ENCODE measurements at places on chromosomes 5 and 9.

DNA sequence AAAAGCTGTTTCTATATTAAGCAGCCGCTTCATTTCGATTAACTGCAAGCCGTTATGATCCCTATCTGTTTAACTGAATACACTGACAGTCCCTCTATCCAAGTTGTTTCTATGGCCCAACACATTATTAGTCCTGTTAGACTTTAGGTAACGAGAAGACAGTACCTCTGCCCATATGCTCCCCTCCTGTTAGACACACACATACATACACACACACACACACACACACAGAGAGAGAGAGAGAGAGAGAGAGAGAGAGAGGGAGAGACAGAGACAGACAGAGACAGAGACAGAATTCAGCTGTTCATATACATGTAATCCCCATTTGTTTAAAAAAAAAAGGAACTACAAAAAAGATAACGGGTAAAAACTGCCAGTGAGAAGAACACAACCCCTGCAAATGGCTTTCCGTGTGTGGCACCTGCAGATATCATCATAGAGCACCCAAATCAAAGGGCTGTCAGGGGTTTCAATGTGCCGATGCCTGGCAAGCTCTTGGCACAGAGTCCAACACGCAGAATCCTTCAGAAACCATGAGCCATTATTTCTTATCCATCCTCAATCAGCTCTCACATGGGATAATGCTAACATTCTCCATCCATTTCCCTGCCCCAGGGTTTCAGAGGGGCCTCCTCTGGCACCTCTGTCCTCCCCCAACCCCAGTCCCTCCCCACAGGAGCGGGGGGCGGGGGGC lies 144.0 kb downstream of the MYO10 start:
- no peak for DNase-seq

GRCh38 chr9:134475011-134475790 lies 148.9 kb downstream of the RXRA start:
- DNase-seq = no peak

- no peak for DNase-seq
Observed at GRCh38 chr5:151611127-151611775, 20.1 kb upstream of the FAT2 start.

GRCh38 chr9:33719581-33720374 lies 75.6 kb upstream of the PRSS3 start:
- DNase-seq = no peak

GRCh38 chr5:143130613-143131305 lies 272.7 kb downstream of the NR3C1 start:
- DNase-seq = no peak

GRCh38 chr9:103193992-103194391 lies 198.9 kb downstream of the CYLC2 start:
- DNase-seq = no peak

- DNase-seq = no peak
Observed at GRCh38 chr5:57662991-57663390, 180.4 kb upstream of the ACTBL2 start.

- DNase-seq = no peak
Observed at GRCh38 chr5:39515881-39516280, 91.1 kb upstream of the DAB2 start.

- DNase-seq = no peak
Observed at GRCh38 chr5:178416206-178416882, 173.8 kb downstream of the COL23A1 start.

GRCh38 chr9:98570663-98571440 lies 137.9 kb downstream of the GABBR2 start:
- DNase-seq = no peak

- DNase-seq = no peak
Observed at GRCh38 chr5:170411100-170411499, 21.9 kb upstream of the KCNMB1 start.

- DNase-seq = no peak
Observed at GRCh38 chr9:89368550-89368949, 50.2 kb downstream of the SECISBP2 start.

- DNase-seq = no peak
Observed at GRCh38 chr9:117134826-117135500, 279.9 kb downstream of the ASTN2 start.

GRCh38 chr9:37987467-37987981 lies 81.5 kb downstream of the SHB start:
- DNase-seq = no peak

DNA sequence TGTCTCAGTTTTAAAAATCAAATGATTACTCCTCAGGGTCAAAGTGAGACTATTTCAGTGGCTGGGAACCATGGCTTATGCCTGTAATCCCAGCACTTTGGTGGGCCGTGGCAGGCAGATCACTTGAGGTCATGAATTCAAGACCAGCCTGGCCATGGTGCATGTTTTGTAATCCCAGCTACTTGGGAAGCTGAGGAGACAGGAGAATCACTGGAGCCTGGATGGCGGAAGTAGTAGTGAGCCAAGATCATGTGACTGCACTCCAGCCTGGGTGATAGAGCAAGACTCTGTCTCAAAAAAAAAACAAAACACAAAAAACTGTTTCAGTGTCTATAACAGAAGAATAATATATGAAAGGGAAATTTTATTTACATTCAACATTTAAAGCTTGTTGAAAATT lies 182.9 kb downstream of the ARHGEF28 start:
- DNase-seq = no peak

DNA sequence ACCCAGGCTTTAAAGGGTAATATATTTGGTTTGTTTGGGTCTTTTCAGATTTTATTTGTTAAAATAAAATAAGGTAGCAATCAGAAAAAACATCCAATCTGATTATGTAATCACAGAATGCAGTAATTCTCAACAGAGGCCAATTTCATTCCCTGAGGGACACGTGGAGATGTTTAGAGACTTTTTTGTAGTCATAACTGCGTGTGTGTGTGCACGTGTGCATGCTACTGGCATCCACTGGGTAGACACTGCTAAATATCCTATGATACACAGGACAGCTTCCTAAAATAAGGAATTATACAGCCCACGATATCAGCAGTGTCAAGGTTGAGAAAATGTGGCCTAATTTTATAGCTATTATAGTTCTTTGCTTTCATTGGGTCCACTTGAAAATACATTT lies 180.8 kb upstream of the KLF9 start:
- no peak for DNase-seq
